ENCODE measurements at places on chromosomes 4 and X.

DNA sequence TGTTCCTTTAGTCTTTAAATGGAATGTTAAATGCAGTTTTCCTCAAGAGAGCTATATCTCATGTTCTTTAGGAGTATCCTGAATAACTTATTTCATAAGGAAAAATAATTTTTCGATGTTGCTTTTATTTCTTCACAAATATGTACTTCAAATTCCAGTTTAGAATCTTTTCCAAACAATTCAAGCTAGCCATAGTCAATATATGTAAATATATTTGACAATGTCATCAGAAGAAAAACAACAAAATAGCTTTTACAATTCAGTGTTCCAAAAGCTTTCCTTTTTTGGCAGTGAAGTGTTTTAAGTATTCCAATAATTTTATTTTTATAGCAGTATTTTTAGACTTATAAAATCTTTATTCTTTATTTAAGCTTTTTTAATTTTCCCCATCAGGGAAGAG lies 1532.0 kb downstream of the PCDH18 start:
- no peak for DNase-seq

DNA sequence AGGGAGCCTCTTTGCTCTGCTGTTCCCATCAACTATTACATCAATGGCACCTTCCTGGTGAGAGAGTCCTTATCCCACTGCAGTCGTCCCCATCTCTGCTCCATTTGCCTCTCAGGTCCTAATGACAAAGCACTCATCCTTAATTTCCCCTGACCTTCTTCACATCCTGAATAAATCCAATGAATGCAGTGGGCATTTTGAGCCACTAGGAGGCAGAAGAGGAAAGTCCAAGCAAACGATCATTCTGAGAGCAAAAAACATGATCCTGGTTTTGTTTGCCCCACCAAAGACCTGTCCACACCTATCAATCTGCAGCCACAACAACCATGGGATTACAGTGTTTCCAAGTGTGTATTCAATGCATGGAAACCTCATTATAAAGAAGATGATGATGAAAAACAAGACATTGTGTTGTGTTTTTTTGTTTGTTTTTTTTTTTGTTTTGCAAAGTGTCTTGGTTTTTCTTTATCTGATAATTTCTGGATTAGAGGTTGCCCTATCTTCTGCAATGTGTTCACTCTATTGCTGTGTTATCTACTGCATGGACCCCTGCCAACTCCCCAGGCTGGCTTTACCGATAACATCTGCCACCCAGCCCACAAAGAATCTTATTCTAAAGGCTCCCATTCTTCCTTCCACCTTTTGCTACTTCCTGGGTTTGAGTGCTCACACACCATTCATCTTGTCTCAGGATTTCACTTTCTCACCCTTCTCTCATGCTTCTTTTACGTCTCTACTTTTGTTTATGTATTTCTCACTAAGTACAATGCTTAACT lies 207.2 kb downstream of the NLGN4X start:
- DNase-seq = no peak

- no peak for DNase-seq
Observed at GRCh38 chrX:47623540-47624027, 3.9 kb upstream of the SYN1 start.

GRCh38 chr4:3676907-3677747 lies 89.1 kb upstream of the ADRA2C start:
- DNase-seq = no peak

GRCh38 chrX:97096385-97096784 lies 212.7 kb downstream of the RPA4 start:
- no peak for DNase-seq

- DNase-seq = peak; percentile 92
Observed at GRCh38 chr4:158873795-158874401, 105.1 kb downstream of the FNIP2 start.

DNA sequence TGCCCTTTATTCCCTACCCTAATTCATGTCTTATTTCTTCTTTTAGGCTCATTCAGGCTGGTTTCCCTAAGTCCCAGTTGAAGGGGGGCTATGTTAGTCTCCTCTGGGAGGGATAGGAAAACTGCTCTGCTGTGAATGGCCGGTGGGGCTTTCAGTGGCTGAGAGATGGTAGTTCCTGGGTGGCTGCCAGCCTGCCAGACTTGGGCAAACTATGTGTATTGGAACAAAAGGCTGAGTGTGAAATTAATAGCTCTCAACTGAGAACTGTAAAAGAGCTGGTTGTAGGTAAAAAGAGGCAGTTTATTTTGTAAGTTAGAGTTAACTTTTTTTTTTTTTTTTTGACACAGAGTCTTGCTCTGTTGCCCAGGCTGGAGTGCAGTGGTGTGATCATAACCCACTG lies 28.8 kb downstream of the ARHGAP10 start:
- DNase-seq = no peak

- DNase-seq = no peak
Observed at GRCh38 chrX:13898603-13899002, 81.7 kb upstream of the GPM6B start.

GRCh38 chr4:95367824-95368223 lies 180.9 kb downstream of the UNC5C start:
- DNase-seq = no peak

- peak; percentile 55 for DNase-seq
Observed at GRCh38 chr4:152032722-152033131, 271.9 kb upstream of the GATB start.

DNA sequence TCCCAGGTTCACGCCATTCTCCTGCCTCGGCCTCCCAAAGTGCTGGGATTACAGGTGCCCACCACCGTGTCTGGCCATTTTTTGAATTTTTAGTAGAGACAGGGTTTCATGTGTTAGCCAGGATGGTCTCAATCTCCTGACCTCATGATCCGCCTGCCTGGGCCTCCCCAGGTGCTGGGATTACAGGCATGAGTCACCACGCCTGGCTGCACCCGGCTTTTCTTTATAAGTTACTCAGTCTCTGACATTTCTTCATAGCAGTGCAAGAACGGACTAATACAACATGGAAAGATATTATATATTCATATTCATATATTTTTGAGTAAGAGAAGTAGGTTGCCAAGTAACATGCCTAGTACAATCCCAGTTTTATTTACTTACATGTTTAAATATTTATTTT lies 22.9 kb downstream of the SHROOM3 start:
- DNase-seq = no peak

DNA sequence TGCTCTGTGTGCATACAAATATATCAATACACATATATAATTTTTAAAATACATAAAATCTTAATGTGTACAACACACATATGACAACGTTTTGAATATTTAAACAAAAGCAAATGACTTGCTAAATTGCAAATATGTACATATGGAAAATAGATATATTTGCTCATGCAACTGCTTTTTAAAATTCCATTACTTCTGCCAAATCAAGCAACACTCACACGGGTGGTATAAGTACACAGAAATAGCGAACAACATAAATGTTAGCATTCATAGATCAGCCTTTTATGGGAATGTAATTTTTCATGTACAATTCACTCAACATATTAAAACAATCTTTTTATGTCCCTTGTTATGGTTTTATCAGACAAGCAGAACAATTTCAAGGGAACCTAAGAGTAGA lies 116.3 kb downstream of the DMD start:
- no peak for DNase-seq

- DNase-seq = no peak
Observed at GRCh38 chr4:56803471-56803870, 18.0 kb downstream of the SPINK2 start.

- DNase-seq = no peak
Observed at GRCh38 chrX:44054863-44055601, 81.8 kb upstream of the NDP start.

DNA sequence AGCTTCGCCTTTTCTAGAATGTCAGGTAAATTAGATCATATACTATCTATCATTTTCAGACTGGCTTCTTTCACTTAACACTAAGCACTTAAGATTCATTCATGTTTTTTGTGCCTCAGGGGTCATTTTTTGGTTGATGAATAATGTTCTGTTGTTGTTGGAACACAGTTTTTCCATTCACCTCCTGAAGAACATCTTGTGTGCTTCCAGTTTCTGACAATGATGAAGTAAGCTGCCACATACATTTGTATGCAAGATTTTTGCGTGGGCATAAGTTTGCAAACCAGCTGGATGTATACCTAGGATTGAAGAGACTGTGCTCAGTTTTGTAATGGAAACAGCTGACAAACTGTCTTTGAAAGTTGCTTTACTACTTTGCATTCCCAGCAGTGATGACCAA lies 37.6 kb downstream of the MAGEA9 start:
- DNase-seq = no peak

DNA sequence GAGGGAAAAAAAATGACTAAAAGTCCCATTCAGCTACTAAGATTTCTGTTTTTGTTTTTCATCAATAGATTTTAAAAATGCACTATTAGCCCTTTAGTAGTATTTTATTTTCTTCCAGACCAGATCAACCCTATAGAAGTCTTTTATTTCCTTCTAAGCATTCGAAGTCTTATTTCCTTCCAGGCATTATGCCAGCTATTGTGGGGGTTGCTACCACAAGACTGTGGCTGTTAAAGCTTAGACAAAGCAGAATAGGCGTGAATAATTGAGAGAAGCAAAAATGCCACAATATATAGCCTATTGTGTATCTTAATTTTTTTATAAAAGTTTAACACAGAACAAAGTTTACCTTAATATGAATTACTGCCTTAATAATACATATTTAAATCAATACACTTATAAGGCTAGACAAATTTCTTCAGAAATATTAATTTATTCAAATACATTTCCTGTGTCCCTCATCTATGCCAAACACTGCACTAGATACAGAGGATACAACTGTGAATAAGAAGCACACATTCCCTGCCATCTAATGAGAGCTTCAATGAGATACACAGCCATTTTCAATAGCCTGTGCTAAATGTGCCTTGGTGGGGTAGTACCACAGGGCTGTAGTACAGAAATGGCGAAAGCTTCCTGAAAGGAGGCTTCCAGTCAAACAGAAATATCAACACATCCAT lies 33.1 kb downstream of the SLC10A7 start:
- DNase-seq = no peak

GRCh38 chr4:55096045-55096444 lies 29.4 kb downstream of the KDR start:
- no peak for DNase-seq

Data from AG04449 (cell line).